ENCODE measurements at places on chromosomes 4 and X.

DNA sequence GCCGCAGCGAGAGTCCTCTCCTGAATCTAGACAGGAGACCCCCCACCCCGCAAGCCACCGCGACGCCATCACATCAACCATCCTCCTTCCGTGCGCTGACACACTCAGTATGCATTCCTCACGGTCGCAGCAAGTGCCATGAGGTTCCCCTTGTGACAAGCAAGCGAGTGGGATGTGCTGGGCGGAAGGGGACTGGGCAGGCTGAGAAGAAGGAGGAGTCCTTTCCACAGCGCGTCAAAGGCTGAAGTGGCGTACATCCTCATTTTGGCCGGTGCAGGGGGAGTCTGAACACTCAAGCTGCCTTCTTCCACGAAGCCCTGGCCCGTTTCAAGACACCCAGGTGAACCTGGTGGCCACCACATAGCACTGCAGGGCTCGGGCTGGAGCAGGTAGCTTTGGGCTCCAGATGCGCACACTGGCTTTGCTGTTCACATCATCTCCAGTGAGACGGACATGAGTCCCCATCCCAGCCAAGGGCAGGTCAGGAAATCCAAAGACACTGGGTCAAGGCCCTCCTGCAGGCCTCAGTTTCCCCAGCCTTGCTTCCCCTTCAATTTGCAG, 30.4 kb downstream of the CCNQ start:
- H3K27ac ChIP-seq, result no peak overlapping the region
- DNase-seq, result peak; percentile 81
- peaks cover 4% of the 10 kb centered on the region for H3K27me3 ChIP-seq
- no peak overlapping the region for H3K4me3 ChIP-seq

DNA sequence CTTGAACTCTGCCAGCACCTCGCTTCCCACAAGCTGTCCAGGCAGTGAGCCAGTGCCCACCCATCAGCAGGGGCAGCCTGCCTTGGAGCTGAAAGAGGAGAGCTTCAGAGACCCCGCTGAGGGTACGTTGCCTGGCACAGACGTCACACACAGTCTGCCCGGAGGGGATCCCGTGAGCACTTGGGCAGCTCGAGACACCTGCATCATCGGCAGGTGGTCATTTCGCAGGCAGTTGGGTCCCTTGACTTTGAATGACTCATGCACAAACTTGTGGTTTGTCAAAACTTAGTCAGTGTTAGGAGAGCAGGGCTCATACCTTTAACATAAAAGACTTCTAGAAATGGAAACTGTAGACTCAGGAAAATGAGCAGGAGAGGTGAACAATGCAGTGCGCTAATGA, 9.9 kb downstream of the TACC3 start:
- peaks cover 18% of the 10 kb centered on the region for H3K4me1 ChIP-seq
- no peaks in the 10 kb centered on the region for H3K27me3 ChIP-seq
- H3K36me3 ChIP-seq, result peaks cover 46% of the 10 kb centered on the region
- no peak overlapping the region for H3K4me3 ChIP-seq

- H3K36me3 ChIP-seq, result no peaks in the 10 kb centered on the region
- no peaks in the 10 kb centered on the region for H3K4me1 ChIP-seq
- H3K27me3 ChIP-seq, result no peaks in the 10 kb centered on the region
Observed at GRCh38 chr4:22524895-22525294, 9.0 kb upstream of the ADGRA3 start.

DNA sequence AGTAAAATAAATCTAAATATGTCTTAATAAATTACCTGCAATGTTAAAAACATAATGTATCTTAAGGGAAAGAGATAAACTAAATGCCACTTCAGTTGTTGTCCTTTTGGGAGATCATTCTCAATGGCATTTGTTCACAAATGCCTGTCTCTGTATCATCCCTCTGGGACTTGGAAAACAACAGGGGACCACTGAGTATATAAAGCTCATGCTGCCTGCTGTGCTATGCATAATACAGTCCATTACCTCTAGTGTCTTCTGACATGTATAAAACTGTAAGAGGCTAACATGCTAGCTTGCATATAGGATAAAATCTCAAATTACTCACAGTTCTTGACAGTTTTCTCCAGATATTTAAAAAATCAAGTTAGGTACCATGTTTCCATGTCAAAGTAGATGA, 503.9 kb downstream of the PDHA2 start:
- H3K27me3 ChIP-seq, result no peaks in the 10 kb centered on the region
- no peak overlapping the region for H3K27ac ChIP-seq
- H3K4me1 ChIP-seq, result no peaks in the 10 kb centered on the region
- no peak for DNase-seq
- no peaks in the 10 kb centered on the region for H3K36me3 ChIP-seq
- H3K4me3 ChIP-seq, result no peak overlapping the region

DNA sequence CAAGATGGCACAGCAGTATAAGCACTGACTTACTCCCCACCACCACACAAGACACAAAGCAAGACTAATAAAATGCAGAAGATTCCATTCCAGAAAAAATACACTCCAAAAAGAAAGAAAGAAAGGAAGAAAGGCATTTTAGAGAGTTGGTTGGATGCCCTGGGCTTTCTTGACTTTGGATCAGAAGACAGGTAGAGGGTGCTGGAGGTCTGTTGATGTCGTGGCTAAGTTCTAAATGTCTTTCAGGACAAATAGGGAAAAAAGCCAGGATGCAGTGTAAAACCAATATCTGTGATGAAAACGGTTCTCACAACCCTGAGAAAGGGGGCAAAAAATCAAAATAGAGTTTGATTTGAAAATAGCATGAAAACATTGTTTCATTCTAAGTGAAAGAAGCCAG, 555.2 kb upstream of the PRKX start:
- H3K4me3 ChIP-seq, result no peak overlapping the region
- no peaks in the 10 kb centered on the region for H3K27me3 ChIP-seq
- DNase-seq, result no peak

DNA sequence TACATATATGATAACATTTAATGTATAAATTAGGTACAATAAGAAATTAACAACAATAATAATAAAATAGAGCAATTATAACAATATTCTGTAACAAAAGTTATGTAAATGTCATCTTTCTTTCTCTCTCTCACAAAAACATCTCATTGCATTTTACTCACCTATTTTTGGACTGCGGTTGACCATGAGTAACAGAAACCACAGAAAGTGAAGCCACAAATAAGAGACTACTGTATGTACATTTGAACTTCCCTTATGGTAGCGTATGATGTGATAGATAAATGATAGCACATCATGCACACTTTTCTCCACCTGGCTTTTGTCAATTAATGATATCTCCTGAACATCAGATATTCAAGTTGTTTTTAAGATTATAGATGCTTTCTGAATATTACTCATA, 80.5 kb downstream of the HNRNPD start:
- no peak overlapping the region for H3K27ac ChIP-seq
- no peak for DNase-seq
- no peaks in the 10 kb centered on the region for H3K27me3 ChIP-seq

- no peak for DNase-seq
- H3K27me3 ChIP-seq, result no peaks in the 10 kb centered on the region
- H3K27ac ChIP-seq, result no peak overlapping the region
- peaks cover 4% of the 10 kb centered on the region for H3K4me1 ChIP-seq
- no peaks in the 10 kb centered on the region for H3K36me3 ChIP-seq
- no peak overlapping the region for H3K4me3 ChIP-seq
Observed at GRCh38 chr4:128635955-128636560, 173.4 kb upstream of the JADE1 start.

GRCh38 chr4:140648716-140649308, 80.1 kb upstream of the UCP1 start:
- peaks cover 2% of the 10 kb centered on the region for H3K4me1 ChIP-seq
- H3K36me3 ChIP-seq, result no peaks in the 10 kb centered on the region
- DNase-seq, result no peak
- no peaks in the 10 kb centered on the region for H3K27me3 ChIP-seq
- H3K27ac ChIP-seq, result no peak overlapping the region
